ENCODE measurements at places on chromosomes 4 and X. TPM values are rescaled to one million over a fixed set of nuclear protein-coding genes. Genes with fewer than 3 reads are reported as not detected.

CD40LG gene
- not detected for total RNA-seq

SASH3 gene
- not detected for total RNA-seq

PNMA3 gene
- not detected for total RNA-seq

XAGE1A gene
- 1.0 TPM for total RNA-seq

NEXMIF gene
- not detected for total RNA-seq

DTHD1 gene
- total RNA-seq, result not detected

SPIN2B gene
- total RNA-seq, result 16.2 TPM

GPR119 gene
- total RNA-seq, result not detected

PRRG1 gene
- total RNA-seq, result 18.0 TPM

CYTL1 gene
- total RNA-seq, result not detected

RASSF6 gene
- 0.02 TPM for total RNA-seq

DNA sequence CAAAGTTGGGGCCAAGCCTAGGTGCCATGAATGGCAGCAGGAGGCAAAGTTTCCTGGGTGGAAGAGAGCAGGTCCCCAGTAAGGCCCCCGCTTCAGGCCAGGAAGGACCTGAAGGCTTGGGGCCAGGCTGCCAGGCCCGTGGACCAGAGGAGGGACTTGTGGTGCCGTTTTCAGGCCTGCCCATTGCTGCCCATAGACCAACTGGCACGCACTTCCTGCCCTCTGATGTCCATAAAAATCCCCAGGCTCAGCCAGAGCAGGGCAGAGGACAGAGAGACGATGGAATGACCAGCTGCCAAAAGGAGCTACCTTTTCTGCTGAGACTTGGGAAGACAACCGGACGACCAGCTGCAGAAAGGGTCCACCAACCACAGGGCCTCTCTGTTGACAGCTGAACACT, 1205.5 kb downstream of the ARAP2 start:
- DNase-seq, result no peak

- DNase-seq, result no peak
Observed at GRCh38 chr4:86035688-86036087, 324.2 kb downstream of the MAPK10 start.

- peak; percentile 58 for DNase-seq
Observed at GRCh38 chr4:162229670-162230069, 65.9 kb upstream of the FSTL5 start.

DNA sequence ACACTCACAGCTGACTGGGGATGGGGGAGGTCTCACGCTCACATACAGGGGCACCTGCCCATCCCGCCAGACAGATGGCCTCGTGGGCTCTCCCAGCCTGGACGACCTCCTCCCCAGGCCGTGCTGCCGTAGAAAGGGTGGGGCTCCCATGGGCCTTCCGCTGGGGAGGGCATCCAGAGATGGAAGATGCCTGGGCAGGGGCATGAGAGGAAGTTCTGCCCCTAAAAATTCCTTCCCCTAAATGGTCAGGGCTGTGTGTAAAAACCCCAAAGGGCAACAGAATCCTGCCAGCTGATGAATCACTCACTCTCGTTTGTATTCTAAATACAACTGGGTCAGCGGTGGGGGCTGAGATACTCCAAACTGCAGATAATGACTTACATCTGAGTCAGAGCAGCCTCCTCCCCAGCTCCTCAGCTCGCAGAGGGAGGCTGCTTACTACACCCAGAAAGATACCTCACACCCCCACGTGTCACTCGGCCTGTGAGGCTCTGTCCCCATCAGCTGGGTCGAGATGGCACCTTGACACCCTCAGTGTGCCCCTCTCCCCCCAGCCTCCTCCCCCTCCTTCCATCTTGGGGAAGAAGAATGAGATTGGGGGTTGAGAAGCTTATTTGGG, 10.1 kb downstream of the WDR1 start:
- peak; percentile 98 for DNase-seq

GRCh38 chr4:101175896-101176676, 171.2 kb downstream of the PPP3CA start:
- no peak for DNase-seq

GRCh38 chrX:140762061-140762460, 52.5 kb downstream of the LINC00632 start:
- DNase-seq, result peak; percentile 41

DNA sequence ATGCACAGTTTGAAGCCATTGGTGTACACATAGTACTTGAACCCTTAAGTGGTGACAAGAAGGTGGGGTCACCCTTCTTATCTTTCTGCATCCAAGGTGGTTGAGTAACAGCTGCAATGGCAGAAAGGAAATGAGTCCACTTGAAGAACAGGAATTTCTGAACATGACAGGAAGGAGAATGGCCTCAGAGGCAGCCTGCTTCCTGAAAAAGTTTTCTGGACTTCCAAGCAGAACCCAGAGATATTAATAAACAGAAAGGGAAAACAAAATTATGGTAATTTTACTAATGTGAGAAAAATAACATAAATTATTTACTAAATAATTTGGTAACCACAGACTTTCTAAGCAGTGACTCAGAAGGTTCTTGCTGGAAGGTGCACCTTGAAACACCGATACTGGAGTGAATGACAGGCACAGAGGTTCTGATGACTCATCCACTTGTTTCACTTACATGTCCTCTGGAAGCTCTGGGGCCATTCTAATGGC, 119.9 kb upstream of the HS3ST1 start:
- no peak for DNase-seq

DNA sequence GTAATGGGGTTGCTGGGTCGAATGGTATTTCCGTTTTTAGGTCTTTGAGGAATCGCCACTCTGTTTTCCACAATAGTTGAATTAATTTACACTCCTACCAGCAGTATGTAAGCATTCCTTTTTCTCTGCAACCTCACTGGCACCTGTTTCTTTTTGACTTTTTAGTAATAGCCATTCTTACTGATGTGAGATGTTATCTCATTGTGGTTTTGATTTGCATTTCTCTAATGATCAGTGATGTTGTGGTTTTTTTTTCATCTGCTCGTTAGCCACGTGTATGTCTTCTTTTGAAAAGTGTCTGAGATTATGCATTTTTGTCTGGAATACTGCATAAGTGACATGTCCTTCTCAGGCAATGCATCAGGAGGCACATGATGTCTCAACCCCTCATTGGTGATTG, 28.8 kb downstream of the REPS2 start:
- DNase-seq, result no peak

GRCh38 chr4:123443401-123444289, 47.0 kb downstream of the SPRY1 start:
- no peak for DNase-seq

DNA sequence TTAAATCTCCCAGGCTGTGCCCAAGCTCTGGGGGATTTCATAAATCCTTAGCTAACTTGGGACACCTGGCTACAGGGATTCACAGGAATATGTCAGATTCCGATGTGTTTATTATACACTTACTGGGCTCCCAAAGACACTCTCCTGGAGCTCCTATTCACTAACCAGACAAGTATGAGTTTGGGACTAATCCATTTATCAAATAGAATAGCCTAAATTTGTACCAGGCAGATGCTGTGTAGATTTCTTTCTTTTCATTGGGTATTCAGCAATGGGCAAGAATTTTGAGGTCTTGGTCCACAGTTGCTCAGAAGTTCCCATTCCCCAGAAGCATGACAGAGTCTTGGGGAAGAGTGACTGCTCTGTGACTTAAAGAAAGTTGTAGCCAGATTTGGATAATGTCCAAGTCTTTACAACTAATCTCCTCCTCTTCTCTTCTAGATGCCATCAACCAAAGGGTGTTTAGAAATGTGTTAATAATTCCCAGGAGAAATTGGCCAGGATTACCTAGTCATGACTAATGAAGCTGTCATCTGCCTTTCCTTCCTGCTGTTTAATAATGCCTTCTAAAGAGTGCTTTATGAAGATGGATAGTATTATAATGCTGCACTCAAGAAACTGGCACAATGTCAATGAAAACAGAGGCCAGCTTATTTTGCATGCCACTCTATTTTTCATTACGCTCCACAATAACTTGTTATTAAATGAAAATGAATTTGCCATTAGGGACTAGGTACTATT, 120.9 kb downstream of the CHIC2 start:
- DNase-seq, result peak; percentile 90

GRCh38 chr4:4472344-4472958, 69.4 kb downstream of the STX18 start:
- DNase-seq, result no peak

DNA sequence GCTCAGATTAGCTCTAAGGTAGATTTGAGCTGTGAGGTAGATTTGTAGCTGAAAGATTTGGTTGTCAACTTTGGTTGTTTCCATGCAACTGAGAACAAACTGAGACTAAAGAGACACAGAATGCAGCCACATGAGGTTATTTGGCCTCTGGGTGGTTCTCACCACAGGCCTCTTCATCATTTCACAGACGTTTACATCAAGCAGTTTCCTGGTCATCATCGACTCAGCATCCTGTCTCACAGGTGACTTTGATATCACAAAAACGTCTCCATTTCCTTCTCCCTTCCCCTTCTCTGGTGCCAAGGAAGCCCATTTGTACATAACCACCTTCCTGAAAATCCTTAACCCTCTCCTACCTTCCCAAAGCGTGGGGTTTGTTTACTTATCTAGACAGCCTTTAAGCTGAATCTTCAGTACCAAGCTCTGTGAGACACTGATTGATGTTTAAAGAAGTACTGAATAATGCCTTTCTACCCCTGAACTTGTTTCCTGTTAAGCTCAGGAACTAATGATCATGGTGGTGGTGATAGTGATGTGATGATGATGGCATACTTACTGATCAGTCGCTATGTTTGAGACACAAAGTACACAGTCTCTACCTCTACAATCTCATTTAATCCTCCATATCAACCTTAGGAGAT, 81.9 kb downstream of the FAM114A1 start:
- DNase-seq, result peak; percentile 76

DNA sequence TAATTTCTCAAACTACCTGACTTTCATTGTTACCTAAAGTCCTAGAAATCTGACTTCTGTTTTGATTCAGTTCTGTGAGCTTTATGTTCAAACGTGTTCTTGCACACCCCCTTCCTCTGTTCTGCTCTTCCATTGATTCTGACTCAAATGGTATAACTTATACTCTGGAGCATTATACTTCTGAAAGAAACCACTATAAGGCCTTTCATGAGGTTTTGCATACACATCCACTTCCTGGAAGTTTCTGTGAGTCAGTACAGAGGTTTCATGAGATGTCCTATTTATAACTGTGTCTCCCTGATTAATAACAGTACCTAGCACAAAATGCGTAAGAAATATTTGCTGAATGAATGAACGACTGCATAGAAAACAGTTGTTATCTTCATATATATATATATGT, 540.2 kb upstream of the CT83 start:
- DNase-seq, result no peak

GRCh38 chr4:75016472-75016871, 83.6 kb downstream of the PARM1 start:
- no peak for DNase-seq

DNA sequence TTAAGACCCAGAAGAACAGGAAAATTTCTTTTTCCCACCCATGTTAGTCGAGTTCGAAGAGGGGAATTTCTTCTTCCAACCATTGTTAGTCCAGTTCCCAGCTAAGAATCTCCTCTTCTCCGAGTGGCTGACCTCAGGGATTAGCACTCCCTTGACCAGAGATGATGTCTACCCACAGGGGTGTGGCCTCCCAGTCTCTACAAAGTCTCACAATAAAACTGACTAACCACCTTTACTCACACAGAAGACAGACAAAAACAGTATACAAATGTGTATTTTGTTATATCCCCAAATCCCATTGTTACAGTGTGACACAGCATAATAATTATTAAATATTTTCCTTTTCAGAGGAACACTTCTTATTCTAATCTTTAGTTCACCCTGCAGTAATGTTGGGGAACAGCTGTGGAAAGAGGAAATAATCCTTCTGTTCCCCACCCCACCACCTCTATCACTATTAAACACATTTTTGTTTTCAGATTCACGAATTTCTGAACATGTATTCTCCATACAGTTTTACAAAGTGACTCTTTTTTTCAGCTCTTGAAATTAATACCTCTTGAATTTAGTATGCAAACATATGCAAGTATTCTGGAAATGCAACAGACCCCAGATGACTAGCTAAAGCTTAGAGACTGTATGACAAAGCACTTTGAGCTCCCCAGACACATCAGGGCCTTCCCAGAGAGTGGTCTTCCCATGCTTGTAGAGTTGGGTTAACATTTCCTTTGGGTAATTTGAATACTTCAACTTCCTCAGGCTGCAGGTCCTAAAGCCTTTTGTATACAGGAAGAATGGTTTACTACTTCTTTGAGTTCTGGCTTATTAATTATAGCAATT, 62.5 kb upstream of the NFKB1 start:
- peak; percentile 60 for DNase-seq

GRCh38 chrX:39296472-39296871, 495.2 kb downstream of the MID1IP1 start:
- no peak for DNase-seq

- no peak for DNase-seq
Observed at GRCh38 chrX:110081740-110082139, 78.8 kb downstream of the TMEM164 start.

DNA sequence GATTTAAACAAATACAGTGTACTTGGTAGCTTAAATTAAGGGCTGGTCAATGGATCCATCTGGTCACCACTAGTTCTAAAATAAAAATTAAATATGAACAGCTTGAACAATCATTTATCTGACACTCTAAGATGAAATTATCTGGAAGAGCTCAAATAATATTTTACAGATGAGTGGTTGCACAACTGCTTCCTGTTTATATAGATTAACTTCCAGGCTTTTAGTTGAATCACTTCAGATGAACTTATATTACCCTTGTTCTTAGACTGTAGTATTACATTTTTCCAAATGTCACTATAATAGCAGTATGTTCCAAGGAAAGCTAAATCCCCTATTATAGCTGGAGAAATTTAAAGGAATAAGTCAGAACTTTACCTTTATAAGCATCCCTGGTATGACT, 92.4 kb upstream of the SMIM10 start:
- DNase-seq, result no peak

- no peak for DNase-seq
Observed at GRCh38 chr4:67700116-67700737, 728 bp downstream of the UBA6 start.

- DNase-seq, result no peak
Observed at GRCh38 chrX:31228415-31228832, 156.6 kb upstream of the FTHL17 start.

- DNase-seq, result peak; percentile 98
Observed at GRCh38 chr4:142549726-142550463, 296.2 kb downstream of the INPP4B start.

GRCh38 chr4:11866391-11866790, 437.7 kb upstream of the HS3ST1 start:
- DNase-seq, result no peak

DNA sequence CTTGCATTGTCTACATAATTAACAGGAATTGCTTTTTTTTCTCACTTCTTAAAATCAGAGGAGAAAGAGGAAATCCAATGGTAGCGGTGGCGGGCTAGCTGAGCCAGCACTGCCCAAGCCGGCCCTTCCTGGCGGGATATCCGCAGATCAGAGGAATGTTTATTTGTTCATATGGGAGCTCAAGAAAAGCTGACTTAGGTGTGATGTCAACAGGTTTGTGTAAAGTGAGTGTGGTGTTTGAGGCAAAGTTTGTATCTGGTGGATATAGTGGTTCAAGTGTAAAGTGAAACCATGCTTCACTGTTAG, 466 bp upstream of the SLC39A8 start:
- no peak for DNase-seq

GRCh38 chrX:44305921-44306320, 37.6 kb downstream of the EFHC2 start:
- peak; percentile 1 for DNase-seq

GRCh38 chr4:39037491-39037825, 5.2 kb upstream of the TMEM156 start:
- DNase-seq, result peak; percentile 57

GRCh38 chrX:39619182-39620009, 478.4 kb downstream of the BCOR start:
- peak; percentile 33 for DNase-seq

- DNase-seq, result no peak
Observed at GRCh38 chr4:4857001-4857808, 2.3 kb upstream of the MSX1 start.
